ENCODE measurements at places on chromosomes 1 and 21.

DNA sequence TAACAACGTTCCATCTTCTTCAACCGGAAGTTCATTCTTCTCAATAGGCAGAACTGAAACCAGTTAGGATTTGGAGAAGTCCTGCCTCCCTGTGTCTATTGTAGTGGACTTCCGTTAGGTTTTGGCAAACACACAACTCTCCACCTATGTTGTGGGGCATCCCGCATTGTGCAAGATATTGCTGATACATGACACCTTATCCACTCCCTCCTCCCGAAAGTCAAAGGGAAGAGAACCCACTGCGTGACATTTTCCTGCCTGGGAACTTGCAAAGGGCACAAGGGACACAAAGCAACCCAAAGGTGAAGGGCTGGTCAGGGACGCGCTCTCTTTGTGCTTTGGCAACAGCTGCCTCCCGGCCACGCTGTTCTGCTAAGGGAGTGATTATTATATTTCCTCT lies 164.8 kb downstream of the TPR start:
- no peak for DNase-seq

GRCh38 chr1:91763252-91763651 lies 122.7 kb downstream of the TGFBR3 start:
- no peak for DNase-seq

DNA sequence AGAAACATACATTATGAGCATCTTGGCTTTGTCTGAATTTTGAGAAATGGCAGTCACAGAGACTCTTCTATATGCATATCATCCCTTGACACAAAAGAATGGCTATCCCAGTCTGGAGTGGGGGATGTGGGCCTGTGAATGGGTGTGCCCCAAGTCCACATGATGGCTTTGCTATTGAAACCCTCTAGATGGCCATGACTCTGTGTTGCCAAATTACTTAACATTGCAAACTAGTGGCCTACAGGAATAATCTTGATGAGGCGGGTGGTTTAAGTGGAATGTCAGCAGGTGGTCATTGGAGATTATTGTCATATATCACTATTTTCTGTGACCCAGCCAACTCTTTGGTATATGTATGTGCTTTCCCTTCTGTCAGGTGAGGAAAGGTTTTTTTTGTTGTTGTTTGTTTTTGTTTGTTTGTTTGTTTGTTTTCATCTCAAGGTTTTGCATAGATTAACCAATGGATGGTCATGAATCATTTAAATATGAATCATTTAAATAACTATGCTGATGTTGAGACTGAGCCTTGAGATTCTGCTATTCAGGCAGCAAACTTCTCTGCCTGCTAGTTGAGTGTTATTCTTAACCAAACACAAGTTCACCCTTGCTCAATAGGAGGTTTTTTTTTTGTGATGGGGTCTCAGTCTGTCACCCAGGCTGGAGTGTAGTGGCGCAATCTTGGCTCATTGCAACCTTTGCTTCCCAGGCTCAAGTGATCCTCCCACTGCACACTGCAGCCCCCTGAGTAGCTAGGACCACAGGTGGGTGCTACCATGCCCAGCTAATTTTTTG lies 103.0 kb downstream of the NOS1AP start:
- no peak for DNase-seq

DNA sequence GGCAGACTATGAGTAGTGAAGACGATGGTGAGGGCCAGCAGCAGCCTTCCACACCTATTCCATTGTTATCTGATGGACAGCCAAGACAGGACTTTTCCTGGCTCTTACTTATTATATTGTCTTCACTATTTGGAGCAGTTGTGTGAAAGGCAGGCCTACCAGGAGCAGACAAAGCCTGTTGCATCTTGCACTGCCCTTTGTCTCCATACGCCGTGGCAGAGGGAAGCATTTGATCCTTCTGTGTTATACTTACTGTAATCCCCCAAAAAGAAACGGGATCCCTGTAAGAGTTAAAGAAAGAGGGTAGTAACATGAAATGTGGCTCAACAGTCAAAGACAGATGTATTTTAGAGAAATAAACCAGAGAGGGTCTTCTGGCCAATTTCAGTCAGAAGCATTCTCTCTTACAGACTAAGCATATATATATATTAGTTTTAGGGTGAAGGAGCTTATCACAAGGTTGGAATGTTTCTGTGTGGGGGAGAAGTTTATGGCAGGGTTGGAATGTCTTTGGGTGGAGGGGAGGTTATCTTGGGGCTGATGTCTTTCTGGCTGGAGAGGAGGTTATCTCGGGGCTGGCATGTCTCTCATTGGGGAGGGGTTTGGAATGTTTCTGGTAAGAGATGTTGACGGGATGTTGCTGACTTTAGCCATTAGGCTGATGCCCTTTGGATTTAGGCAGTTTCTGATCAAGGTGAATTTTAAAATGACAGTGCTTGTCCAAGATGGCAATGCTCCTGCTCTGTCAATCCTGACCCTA lies 23.4 kb upstream of the HSD3B1 start:
- DNase-seq, result no peak

GRCh38 chr1:159140474-159140873 lies 30.9 kb upstream of the CADM3 start:
- DNase-seq, result no peak

DNA sequence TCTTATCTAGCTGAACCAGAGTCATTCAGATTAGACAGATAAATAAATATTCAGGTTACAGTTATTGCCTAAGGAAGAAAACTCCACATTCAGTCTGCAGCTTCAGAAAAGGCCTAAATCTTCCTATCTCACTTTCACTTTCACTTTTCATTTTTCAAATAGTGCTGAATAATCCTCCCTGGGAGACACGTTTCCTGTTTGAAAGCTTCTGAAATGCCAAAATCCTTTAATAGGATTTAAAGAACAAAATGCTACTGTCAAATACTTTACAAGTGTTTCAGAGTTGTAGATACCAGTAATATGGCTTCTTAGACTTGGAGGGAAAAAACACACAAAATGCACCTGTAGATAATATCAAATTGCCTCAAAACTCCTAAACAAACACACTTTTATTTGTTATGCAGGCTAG lies 3.9 kb downstream of the PSMB2 start:
- no peak for DNase-seq

GRCh38 chr1:59236721-59237545 lies 60.0 kb upstream of the FGGY start:
- no peak for DNase-seq

GRCh38 chr1:150578272-150579109 lies 919 bp downstream of the MCL1 start:
- no peak for DNase-seq

DNA sequence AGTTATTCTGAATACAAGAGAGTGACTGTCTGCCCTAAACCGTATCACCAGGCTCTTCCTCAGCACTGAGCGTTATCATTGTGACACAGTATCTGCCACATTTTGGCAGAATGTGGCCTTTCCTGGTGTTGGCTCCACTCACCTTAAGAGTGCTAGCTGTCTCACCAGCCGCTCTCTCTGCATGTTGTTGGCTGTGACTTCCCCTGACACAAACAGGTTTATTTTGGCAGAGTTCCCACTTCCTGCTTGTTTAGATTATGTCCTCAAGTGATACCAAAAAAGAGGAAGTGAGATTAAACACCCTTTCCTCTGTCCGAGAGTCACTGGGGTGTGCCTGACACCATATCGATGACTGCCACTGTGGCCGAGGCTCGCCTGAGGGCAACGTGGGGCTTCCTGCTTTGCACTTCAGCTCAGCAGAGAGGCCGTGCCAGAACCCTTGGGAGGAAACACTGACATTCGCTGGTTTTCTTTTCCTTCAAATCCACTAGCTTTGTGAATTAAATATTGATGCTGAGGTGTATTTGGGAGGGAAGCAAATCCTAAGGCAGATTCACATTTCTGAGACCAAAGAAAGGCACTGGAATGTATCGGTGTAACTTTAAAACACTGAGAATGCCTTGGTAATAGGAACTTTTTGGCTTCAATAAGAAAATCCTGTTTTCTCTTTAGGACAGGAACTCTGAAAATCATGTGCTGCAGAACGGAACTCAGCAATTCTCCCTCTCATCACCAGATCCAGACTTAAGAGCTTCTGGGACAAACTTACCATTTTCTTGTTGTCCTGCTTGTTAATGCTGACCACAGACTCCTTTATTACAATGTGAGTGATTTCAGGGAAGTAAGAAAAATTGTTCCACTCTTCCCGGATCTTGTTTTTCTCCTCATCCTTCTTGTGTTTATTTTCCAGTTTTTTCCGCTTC lies 102.1 kb downstream of the JAK1 start:
- DNase-seq, result peak; percentile 56

GRCh38 chr1:234730475-234730769 lies 120.4 kb upstream of the IRF2BP2 start:
- no peak for DNase-seq

DNA sequence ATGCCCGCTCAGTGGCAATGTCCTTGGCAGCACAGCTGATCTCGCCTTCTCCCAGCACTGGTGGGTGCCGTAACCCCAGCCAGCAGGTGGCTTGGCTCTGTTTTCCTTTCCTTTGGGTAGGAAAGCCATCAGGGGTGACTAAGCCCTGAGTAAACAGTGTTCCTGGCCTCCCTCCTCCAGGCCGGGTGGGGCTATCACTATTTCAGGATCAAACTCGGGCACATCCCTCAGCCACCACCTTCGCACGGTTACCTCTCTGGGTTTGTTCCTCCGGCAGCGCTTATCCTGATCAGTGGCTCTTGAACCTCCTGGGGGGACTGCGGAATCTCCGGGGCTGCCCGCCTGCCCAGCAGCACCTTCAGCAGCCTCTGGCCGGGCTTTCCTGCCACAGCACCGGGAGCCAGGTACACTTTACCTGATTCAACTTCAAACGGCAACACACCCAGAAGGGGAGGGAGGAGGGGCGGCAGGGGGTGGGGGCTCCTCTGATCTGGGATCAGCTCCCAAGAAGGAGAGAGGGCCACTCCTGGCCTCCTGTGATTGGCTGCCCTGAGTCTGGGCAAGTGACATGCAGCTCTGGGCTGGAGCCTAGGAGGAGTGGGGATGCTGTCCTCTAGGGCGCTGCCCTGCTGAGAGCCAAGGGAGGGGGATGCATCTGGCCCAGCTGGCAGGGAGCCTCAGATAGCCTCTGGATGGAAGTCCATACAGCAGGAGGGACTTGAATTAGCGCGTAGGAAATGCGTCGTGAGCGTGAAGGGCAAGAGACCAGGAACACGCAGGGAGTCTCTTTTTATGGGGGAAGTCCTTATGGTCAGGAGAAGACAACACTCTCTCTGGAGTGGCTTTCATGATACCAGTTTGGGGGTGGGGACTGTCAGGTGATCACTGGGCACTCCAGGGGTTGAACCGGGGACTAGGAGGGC lies at the start of gene ASCL5:
TSS of gene ASCL5 (minus strand) at position 353 of the 923 bp plus-strand sequence. CDS start 11,812 bp downstream, outside the sequence.
- no peak for DNase-seq

DNA sequence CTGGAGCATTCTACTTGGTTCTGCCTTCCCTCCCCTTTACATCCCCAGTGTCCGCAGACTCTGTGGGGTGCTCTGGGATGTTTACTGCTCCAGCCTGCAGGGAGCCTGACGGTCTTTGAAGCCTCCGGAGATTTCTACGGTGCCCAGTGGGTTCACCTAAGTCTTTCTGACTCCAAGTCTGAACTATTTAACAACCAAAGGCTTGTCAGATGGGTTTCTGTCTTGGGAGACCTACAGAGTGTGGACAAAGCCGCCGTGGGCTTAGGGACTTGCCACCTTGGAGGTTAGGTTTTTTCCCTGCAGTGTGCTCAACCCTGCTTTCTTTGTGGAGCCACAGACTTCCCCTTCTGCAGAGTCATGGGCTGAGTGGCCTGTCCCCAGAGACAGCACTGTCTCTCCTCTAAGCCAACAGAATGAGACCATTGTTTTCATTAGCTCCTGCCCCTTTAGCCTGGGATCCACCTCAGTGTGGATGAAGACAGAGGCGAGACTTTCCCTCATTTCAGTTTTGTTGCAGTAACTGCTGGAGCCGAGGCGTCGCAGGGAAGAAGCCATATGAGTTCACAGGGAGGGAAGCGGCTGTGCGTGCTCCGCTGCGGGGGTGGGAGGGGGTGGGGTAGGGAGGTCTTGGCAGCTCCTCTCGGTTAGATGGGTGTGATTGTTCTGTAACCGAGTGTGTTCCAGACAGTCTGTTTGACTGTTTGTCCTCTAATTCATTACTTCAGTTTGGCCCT lies 120.7 kb downstream of the CNIH3 start:
- no peak for DNase-seq

DNA sequence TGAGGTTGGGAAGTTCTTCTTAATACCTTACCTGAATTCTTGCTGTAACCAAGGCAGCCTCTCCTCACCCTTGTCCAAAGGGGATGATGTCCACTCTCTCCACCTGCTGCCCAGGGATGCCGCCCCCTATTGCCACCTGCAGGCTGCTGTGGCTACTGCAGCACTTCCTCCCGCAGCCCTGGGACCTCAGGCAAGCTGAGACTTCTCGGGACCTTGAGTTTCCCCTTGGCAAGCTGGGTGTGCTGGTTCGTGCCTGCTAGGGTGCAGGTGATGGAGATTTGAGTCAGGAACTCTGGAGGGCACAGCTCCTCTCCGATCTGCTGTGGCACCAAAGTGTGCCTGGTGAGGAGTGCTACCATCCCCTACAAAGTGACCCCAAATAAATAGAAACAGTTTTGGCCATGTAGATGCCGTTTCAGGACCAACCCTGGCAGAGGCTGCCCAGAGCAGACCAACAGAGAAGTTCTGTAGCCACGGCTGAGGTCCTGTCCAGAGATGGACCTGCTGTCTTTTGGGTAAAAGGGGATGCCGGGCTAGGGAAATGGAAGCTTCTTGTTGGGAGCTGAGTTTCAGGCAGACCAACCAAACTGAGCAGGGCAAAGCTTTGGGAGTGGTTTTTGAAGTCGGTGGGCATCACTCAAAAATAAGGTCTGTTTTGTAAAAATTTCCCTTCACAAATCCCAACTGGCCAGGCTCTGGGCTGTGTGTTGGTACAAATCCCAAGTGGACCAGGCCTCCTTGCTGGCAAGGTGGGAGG lies 31.7 kb downstream of the RUNX3 start:
- peak; percentile 75 for DNase-seq

DNA sequence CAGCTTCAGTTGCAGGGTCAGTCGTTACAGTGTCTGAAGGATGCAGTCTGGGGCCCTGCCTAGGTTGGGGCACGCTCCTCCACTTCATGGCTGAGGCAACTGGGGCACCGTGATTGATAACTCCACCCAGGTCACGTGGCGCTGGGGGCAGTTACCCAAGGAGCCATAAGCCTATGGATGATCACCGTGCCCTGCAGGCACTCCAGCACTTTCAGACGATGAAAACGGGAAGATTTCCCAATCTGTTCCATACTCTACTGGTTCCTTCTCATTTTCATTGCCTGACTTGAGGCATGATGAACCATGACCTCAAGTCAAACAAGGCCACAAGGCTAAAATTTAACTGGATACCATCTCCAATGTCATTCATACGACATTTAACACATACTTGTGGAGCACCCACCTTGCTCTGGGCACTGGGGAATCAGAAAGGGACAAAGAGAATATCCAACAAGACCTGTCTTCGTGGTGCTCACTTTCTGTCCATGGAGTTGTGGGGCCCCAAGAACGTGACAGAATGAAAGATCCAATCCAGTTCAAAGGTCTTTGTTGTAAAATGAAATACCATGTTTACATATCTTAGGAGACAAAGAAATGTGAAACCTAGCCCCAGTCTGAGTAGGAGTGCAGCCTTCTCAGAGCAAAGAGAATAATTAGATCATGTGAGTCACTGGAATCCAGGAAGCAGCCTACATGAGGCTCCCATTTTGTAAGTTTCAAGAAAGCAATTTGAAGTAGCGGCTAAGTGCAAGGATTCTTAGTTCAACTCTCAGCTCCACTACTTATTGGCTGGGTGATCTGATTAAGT lies 39.4 kb upstream of the SPOCD1 start:
- DNase-seq, result no peak
